ENCODE measurements at places on chromosomes 16 and 17.
A peak's percentile ranks its signal among the peaks of the same experiment; 100 is the strongest.

GRCh38 chr17:75854101-75854748 is 910 bp downstream of the WBP2 start:
- DNase-seq = peak; percentile 89

DNA sequence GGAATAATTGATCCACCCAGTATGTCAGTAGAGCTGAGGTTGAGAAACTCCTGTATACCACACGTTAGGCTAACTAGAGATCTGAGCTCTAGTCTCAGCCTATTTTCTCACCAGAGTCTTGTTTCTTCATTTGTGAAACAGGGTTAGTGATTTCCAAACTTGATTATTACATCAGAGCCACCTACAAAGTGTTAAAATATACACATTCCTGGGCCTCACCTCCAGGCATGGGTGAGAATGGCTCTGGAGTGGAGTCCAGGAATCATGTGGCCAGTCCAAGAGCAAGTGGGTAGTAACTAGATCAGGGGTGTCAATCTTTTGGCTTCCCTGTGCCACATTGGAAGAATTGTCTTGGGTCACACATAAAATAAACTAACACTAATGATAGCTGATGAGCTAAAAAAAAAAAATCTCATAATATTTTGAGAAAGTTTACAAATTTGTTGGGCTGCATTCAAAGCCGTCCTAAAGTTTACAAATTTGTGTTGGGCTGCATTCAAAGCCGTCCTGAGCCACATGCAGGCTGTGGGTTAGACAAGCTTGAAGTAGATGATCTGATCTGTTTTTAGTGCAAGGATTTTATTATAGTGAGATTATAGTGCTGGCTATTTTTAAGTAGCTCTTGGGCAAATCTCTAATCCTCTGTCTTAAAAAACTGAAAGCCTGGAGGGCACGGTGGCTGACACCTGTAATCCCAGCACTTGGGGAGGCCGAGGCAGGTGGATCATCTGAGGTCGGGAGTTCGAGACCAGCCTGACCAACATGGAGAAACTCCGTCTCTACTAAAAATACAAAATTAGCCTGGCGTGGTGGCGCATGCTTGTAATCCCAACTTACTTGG is 20.4 kb downstream of the PRCD start:
- no peak for DNase-seq

GRCh38 chr17:5607946-5608345 is 23.6 kb upstream of the NLRP1 start:
- DNase-seq = no peak

DNA sequence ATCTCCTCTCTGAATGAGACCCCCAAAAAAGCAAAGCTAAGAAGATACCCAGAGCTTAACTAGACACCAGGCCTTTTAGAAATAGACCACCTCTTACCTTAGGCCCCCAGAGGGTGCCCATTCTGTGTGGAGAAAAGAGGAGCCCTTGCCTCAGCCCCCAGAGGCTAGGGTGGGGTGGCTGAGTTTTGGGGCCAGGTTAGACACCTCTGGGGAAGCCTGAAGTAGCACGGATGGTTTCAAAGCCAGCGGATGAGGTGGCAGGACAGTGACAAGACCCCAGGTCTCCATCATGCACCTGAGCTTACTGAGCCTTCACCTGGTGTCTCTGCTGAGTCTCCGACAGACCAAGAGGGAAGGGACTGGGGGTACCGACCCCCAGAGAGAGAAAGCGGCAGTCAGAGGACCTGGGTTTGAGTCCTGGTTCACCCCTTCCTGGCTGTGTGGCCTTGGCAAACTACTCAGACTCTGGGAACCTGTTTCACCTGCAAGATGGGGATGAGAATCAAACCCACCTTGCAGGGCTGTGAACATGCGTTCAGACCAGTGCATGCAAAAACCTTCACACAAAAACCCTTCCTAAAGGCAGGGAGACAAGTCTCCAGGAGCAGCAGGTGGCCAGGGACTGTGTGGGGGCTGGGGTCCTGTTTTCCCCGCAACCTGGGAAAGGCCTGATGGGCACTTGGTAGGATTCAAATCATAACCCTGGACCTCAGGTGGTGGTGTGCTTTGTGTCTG is 7.7 kb downstream of the SCGB1C2 start:
- no peak for DNase-seq

DNA sequence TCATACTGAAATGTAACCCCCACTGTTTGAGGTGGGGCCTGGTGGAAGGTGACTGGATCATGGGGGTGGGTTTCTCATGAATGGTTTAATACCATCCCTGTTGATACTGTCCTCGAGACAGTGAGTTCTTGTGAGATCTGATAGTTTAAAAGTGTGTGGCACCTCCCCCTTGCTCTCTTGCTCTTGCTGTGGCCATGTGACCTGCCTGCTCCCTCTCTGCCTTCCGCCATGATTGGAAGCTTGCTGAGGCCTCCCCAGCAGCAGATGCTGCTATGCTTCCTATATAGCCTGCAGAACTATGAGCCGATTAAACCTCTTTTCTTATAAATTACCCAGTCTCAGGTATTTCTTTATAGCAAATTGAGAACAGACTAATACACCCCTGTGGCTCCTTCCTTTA is 40.6 kb downstream of the STAT3 start:
- DNase-seq = no peak

GRCh38 chr16:1131378-1131994 is 21.4 kb upstream of the CACNA1H start:
- DNase-seq = no peak

- no peak for DNase-seq
Measured at GRCh38 chr16:23227529-23227928, 45.0 kb downstream of the SCNN1G start.

GRCh38 chr17:47807421-47807820 is 14.2 kb downstream of the OSBPL7 start:
- no peak for DNase-seq

DNA sequence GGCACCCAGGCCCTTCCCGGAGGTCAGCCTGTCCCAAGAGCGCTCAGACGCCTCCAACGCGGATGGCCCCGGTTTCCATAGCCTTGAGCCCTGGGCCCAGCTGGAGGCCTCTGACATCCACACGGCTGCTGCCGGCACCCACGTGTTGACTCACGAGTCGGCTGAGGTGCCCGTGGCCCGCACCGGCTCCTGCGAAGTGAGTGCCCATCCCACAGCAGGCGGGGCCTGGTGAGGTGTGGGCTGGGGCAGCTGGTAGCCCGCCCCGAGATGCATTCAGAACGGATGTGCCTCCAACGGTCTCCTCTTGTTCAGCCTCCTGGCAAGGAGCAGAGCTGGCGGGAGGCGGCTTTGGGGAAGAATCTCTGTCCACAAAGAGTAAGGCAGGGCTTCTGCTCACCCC is 2.7 kb downstream of the WDR90 start:
- no peak for DNase-seq

DNA sequence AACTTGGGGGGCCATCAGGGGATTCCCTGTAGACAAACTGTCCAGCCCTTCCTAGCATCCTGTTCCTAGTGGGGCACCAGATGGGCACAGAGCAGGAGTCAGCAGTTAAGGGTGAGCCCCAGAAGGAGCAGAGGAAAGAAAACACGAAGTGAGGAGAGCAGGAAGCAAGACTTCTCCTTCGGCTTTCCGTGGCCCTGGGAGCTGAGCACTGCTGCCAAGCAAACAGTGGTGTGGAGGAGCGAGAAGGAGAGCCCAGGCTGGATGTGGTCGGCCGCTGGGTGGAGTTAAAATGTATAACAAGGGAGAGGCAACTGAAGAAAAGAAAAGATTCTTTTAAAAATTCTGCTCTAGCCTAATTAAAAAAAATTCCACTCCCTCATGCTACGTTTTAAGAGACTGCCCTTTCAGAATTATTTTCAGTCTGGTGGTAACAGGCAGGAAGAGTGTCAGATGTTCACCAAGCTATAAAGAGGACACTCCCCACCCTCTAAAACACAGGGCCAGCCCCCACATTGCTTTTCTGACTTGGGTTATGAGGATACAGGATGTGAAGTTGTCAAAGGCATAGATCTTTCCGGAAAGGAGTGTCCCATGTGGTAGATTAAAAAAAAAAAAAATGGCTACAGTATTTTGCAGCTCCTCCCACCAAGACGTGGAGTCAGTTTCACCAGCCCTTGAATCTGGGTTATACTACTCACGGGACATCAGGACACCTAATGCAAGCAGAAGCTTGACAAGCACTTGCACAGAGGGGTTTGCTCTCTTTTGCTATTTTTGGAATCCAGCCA is 74.9 kb upstream of the ZFHX3 start:
- DNase-seq = no peak

GRCh38 chr17:79861413-79862216 is 22.4 kb upstream of the CBX4 start:
- DNase-seq = no peak

- no peak for DNase-seq
Measured at GRCh38 chr17:30824002-30824355, 513 bp downstream of the CRLF3 start.

GRCh38 chr17:80763293-80763867 is 218.7 kb downstream of the RPTOR start:
- no peak for DNase-seq

DNA sequence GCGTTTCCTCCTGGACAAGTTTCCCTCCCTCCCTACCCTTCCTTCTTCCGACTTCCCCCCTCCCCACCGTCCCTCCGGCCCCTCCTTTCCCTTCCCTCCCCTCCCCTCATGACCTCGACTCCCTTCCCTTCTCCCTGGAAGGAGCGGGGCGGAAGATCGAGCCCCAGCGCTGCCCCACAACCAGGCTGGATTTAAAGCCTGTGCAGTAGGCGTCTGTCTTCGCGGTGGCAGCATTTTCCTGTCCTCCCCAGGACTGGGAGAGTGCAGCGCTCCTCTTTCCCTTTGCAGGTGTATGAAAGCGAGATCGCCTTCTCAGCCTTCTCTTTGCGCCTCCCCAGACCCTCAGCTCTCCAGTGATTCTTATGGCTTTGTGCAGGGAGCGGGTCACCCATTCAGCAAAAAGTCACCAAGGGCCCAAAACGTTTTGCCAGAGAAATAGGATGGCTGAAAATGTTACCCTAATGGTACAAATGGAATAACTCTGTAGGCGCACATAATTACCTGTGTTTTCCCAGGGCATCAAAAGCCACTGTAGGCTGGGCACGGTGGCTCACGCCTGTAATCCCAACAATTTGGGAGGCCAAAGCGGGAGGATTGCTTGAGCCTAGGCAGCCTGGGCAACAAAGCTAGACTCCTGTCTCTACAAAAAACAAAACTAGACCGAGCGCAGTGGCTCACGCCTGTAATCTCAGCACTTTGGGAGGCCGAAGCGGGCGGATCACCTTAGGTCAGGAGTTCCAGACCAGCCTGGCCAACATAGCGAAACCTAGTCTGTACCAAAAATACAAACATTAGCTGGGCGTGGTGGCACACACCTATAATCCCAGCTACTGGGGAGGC is 40.8 kb downstream of the SLFN12L start:
- DNase-seq = no peak

GRCh38 chr17:31488264-31488981 is 96.9 kb downstream of the RAB11FIP4 start:
- no peak for DNase-seq

- no peak for DNase-seq
Measured at GRCh38 chr17:68441070-68441770, 16.1 kb downstream of the WIPI1 start.

DNA sequence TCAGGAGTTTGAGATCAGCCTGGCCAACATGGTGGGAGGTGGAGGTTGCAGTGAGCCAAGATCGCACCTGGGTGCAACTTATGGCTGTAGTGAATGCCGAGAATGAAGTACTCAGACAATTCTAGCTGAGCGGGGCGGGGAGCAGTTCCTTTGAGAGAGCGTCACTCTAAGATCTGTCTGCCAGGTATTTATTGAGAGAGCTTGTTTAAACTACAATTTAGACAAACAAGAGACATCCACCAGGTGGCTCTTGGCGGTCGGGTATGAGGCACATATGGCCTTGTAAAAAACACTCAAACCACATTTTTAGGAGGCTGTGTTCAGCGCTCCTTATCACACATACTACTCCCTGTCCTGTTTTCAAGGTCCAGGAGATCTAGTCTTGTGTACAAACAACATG is 40.6 kb upstream of the CDH1 start:
- no peak for DNase-seq
